CD4-positive, alpha-beta T cell treated with Interleukin-17A for 1 hour (primary cell): ENCODE measurements at places on chromosomes 1 and 21.

GRCh38 chr1:117232531-117232930 lies 21.8 kb upstream of the VTCN1 start:
- DNase-seq = no peak

- peak; percentile 55 for DNase-seq
Observed at GRCh38 chr1:32400876-32401631, 6.8 kb upstream of the BSDC1 start.

GRCh38 chr1:108041360-108042142 lies 76.6 kb upstream of the VAV3 start:
- peak; percentile 21 for DNase-seq

DNA sequence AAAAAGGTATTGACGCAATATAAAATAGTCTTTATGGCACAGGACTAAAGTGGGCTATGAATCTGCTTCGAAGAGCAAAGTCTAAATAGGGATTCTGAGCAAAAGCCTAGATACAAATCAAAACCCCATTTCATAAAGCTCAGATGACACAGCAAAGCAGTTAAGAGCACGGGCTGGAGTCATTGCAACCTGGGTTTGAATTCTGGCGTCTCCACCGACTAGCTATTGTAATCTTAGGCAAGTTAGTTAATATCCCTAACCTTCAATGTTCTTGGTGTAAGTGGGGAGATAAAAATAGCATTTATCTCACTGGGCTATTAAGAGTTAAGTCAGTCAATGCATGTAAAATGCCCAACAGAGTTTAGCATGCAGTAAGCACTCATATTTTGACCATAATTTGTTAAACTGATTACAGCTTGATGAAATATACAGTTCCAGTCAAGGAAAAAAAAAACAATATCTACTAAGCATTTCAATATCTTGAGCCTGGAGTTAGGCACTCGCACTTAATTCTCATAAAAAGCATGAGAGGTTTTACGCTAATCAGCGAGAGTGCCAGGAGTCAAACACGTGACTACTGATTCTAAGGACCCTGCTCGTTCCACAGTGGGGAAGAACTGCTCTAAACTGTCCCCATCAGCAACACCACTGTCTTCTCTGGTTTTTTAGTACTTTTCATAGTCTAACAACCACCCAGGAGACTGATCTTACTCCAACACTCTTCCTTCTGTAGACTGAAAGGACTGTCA lies 75.5 kb downstream of the JAK1 start:
- no peak for DNase-seq

GRCh38 chr21:15967661-15968060 lies 237.9 kb downstream of the USP25 start:
- DNase-seq = no peak
